ENCODE measurements at places on chromosomes 1 and 21.

DNA sequence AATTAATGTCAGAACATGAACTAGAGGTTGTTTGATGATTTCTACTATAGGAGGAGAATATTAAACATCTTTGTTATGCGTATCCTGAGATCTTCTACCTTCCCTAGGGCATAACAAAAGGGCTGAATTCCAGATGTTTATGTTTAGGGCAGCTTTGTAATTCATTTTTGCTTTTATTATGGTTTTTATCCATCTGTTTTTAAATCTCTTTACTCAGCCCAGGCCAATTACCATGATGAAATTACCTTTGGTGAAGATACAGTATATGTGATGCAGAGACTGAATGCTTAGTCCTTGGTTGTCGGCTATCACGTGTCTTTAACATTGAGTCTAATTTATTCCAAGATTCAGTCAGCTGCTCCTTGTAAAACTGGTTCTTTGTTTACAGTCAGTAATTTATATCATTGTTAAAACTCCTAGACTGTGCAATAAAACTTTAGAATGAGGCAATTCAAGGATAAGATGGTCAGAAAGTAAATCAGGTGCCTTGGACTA, 176.9 kb downstream of the CTH start:
- H3K36me3 ChIP-seq, result no peaks in the 10 kb centered on the region
- DNase-seq, result no peak
- no peaks in the 10 kb centered on the region for H3K4me1 ChIP-seq
- no peak overlapping the region for H3K27ac ChIP-seq
- no peaks in the 10 kb centered on the region for H3K27me3 ChIP-seq

DNA sequence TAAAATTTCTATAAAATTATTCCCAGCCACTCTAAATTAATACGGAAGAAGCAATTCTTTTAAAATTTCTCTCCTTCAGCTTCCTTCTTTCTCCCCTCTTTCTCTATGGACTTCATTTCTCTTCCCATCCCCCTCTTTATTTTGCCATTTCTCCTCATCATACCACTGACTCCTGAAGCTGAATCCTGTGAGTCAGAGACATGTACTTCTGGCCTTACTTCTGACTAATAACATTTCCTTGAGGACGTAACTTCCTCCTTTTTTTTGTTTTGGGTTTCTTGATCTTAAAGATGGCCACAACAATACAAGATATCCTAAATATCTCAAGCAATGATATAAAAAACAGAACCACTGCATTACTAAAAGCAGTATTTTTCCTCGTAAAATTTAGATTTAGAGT, 63.6 kb upstream of the DENND1B start:
- H3K36me3 ChIP-seq, result peaks cover 3% of the 10 kb centered on the region
- no peak overlapping the region for H3K27ac ChIP-seq
- DNase-seq, result no peak
- H3K27me3 ChIP-seq, result peaks cover 8% of the 10 kb centered on the region
- H3K4me1 ChIP-seq, result peaks cover 5% of the 10 kb centered on the region
- no peak overlapping the region for H3K4me3 ChIP-seq

DNA sequence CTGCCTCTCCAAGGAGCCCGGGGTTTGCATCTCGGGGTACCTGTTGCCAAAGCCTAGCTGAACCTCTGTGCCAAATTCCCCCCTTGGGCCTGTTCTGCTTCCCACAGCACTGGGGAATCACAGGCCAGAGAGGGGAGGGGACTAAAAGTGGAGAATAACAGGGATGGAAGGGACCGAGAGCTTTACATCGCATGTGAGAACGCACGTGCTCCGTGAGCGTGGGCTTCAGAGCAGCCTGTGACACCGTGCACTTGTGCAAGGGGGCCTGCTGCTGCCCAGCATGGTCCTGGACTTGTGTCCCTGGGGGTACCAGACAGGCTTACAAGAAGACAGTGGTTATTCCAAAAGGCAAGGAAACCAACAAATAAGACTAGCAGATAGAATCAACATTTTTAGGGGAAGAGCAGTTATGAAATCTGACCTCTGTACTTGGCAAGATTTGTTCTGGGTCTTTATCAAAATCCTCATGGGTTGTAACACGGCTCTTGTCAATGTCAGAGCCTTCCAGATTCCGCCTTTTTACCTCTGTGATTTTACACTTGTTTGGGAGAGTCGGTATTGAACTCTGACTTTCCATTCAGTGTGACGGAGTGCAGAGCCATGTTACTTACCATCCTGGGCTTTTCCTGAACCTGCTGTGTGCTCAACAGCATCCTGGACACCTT, 36.2 kb upstream of the TNFRSF1B start:
- H3K36me3 ChIP-seq, result no peaks in the 10 kb centered on the region
- peak overlapping the region; percentile 31 for H3K4me3 ChIP-seq
- peak overlapping the region; percentile 67 for H3K27ac ChIP-seq
- H3K4me1 ChIP-seq, result peaks cover 36% of the 10 kb centered on the region
- H3K27me3 ChIP-seq, result no peaks in the 10 kb centered on the region
- no peak for DNase-seq

- H3K36me3 ChIP-seq, result no peaks in the 10 kb centered on the region
- no peaks in the 10 kb centered on the region for H3K27me3 ChIP-seq
- no peaks in the 10 kb centered on the region for H3K4me1 ChIP-seq
- H3K4me3 ChIP-seq, result no peak overlapping the region
Measured at GRCh38 chr21:45991606-45992300, 10.2 kb downstream of the COL6A1 start.

DNA sequence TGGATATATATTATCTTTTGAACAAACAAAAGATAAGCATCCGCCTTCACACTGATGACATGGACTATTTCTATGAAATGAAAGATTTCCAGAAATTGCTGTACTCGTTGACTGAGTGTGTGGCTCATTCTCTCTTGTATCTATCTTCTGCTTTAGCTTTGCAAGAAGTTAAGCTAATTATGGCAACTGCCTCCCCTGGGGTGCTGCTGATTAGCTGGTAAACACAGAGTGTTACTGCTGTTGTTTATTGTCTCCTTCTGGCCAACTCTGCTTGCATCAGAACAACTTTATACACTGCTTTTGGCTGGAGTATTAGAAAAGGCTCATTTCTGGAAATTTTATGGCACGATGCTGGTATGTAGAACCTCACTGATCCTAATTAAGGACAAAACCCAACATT, 95.6 kb upstream of the SNX7 start:
- no peaks in the 10 kb centered on the region for H3K4me1 ChIP-seq
- no peaks in the 10 kb centered on the region for H3K36me3 ChIP-seq
- no peak overlapping the region for H3K4me3 ChIP-seq
- no peak for DNase-seq
- no peak overlapping the region for H3K27ac ChIP-seq

DNA sequence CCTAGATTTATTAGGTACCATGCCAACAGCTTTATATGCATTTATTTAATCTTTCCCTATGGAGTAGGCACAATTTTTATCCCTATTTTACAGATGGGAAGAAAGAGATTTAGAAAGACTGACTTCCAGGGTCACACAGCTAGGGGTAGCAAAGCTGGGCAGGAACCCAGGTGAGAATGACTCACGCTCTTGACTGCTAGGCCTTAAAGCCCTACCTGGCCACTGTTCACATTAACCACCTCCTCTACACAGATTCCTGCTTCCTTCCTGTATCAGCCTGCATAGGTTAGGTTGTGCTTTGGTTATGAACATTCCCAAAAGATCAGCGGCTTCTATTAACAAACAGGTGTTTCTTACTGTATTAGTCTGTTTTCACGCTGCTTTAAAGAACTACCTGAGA, 53.2 kb downstream of the DNAJC6 start:
- H3K27me3 ChIP-seq, result no peaks in the 10 kb centered on the region
- DNase-seq, result no peak
- no peak overlapping the region for H3K27ac ChIP-seq
- H3K36me3 ChIP-seq, result no peaks in the 10 kb centered on the region

GRCh38 chr21:45511661-45512431, 30.4 kb downstream of the SLC19A1 start:
- H3K4me1 ChIP-seq, result peaks cover 8% of the 10 kb centered on the region
- H3K4me3 ChIP-seq, result no peak overlapping the region
- no peaks in the 10 kb centered on the region for H3K27me3 ChIP-seq
- H3K36me3 ChIP-seq, result no peaks in the 10 kb centered on the region
- peak overlapping the region; percentile 24 for H3K27ac ChIP-seq

DNA sequence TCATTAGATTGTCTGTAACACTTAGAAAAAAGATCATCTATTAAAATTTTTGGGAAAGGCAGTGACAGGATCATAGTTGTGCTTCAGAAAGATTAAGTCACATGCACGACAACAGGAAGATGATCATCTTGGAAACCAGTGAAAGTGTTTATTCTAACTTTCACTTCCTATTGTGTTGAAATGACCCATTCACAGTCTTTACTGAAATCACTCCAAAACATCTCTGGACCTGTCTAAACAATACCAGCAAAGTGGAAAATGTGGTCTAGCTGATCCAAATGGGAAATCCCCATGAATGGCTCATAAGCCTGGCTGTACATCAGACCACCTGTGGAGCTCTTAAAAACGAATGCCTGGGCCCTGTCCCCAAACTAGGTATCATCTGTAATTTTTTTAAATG, 111.1 kb upstream of the ETV3 start:
- no peak for DNase-seq
- H3K4me3 ChIP-seq, result no peak overlapping the region
- H3K4me1 ChIP-seq, result no peaks in the 10 kb centered on the region
- no peak overlapping the region for H3K27ac ChIP-seq
- peaks cover 61% of the 10 kb centered on the region for H3K27me3 ChIP-seq
- H3K36me3 ChIP-seq, result no peaks in the 10 kb centered on the region

DNA sequence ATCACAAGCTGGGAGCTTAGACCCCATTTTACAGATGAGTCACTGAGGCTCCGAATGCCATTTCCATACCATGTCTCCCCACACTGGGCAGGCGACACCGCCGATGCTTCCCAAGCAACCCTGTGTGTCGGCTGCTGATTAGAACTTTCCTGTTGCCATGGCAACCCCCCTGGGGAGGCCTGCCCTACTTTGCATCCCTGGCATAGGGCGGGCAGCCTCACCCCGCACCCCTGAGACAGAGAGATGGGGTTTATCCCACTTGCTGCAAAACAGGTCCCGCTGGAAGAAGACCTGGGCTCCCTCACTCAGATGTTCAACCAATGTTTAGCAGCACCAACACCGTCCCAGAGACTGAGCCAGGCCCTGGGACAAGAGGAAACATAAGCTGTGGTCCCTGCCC, 81.5 kb downstream of the CAMK2N1 start:
- peaks cover 5% of the 10 kb centered on the region for H3K4me1 ChIP-seq
- H3K27me3 ChIP-seq, result peaks cover 63% of the 10 kb centered on the region
- no peak for DNase-seq
- H3K27ac ChIP-seq, result no peak overlapping the region

GRCh38 chr1:162248854-162249535, 127.7 kb downstream of the SPATA46 start:
- H3K4me3 ChIP-seq, result no peak overlapping the region
- no peaks in the 10 kb centered on the region for H3K4me1 ChIP-seq
- no peak overlapping the region for H3K27ac ChIP-seq
- peaks cover 48% of the 10 kb centered on the region for H3K27me3 ChIP-seq

DNA sequence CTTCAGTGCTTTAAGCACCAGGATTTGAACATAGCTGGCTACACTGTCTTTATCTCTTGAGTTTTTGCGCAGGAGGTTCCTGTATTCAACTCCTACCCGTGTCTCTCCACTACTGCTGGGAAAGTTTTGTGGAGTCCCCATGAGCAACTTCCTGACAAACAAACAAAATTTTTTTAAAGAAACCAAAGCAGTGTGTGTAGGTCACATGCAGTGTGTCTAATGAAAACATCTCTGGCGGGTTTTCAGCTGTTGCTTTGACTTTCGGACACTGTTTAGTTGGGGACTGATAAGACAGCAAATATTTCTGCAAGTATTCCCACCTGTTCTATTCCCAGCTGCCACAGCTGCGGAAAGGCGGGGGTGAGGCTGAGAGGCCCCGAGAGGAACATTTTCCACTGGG, 2.0 kb downstream of the PSEN2 start:
- peaks cover 14% of the 10 kb centered on the region for H3K27me3 ChIP-seq
- no peak for DNase-seq
- H3K36me3 ChIP-seq, result peaks cover 3% of the 10 kb centered on the region
- peaks cover 15% of the 10 kb centered on the region for H3K4me1 ChIP-seq
- peak overlapping the region; percentile 25 for H3K4me3 ChIP-seq

- peaks cover 15% of the 10 kb centered on the region for H3K4me1 ChIP-seq
- DNase-seq, result peak; percentile 68
- peaks cover 29% of the 10 kb centered on the region for H3K27me3 ChIP-seq
- peak overlapping the region; percentile 95 for H3K4me3 ChIP-seq
- peaks cover 3% of the 10 kb centered on the region for H3K36me3 ChIP-seq
Measured at GRCh38 chr1:7705048-7705907, 65.8 kb upstream of the VAMP3 start.

DNA sequence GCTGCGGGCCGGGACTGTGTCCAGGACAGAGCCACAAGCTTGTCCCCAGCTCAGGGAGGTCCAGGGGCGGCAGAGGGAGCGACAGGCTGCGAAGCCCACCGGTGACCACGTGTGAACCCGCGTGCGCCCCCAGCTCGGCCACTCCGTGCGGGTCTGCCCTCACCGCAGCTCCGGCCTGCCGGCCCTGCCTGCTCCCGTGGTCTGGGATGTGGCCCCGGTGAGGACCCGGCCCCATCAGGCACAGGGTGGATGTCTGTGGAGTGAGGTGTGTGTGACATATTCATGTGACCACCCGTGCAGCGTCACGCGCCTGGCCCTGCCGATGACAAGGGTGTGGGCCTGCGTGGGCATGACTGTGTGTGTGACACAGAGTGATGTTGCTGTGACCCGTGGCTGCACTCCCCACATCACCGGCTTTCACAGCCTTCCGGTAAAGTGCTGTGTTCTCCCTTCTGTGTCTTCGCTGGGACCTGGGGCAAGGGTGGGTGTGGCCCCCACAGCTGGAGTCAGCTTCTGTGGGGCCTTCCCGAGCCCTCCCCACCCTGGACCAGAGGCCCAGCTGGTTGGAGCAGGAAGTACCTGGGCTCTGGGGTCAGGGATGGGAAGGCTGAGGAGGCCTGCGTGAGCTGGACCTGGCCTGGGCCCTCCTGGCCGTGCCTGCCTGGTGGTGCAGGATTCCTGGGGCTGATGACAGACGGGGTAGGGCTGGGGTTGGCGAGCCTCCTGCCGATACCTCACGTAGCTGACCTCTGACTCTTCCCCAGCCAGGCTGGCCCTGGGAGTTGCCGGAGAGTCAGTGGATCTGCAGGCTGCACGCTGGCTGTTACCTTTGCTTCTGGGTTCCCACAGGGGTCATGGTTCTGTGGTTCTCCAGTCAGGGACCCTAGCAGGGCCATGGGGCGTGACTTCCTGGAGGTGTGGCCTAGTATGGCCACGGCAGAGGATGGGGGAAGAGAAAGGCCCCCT, 4.1 kb downstream of the RNF223 start:
- peaks cover 15% of the 10 kb centered on the region for H3K27me3 ChIP-seq
- no peak for DNase-seq
- peaks cover 2% of the 10 kb centered on the region for H3K4me1 ChIP-seq
- H3K36me3 ChIP-seq, result peaks cover 2% of the 10 kb centered on the region

DNA sequence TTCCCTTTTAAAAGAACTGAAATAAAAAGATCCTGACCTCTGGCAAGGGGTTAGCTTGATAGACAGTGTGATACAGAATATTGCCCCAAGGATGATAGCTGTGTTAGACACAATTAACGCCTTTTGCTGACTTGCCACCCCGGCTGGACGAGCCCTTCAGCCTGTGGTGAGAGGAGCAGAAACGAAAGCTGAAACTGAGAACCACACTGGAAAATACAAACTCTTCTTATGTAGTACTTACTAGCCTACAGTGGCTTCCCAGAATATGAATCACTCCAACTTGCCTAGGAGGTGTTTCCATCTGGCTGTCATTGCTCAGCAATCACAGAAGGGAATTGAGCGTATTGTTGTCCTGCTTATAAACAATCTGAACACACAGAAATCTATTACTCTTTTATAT, 22.9 kb downstream of the SAMSN1 start:
- no peaks in the 10 kb centered on the region for H3K27me3 ChIP-seq
- H3K36me3 ChIP-seq, result peaks cover 6% of the 10 kb centered on the region
- H3K27ac ChIP-seq, result peak overlapping the region; percentile 87
- no peak for DNase-seq

GRCh38 chr1:67632356-67632755, 52.6 kb upstream of the GADD45A start:
- H3K36me3 ChIP-seq, result peaks cover under 1% of the 10 kb centered on the region
- no peak for DNase-seq
- H3K4me3 ChIP-seq, result no peak overlapping the region
- peaks cover 24% of the 10 kb centered on the region for H3K4me1 ChIP-seq
